ENCODE measurements at places on chromosomes 7 and 10. TPM values are rescaled to one million over a fixed set of nuclear protein-coding genes. Genes with fewer than 3 reads are reported as not detected.

ITPRID1 gene
- not detected for total RNA-seq

R3HCC1L gene
- total RNA-seq: 6.3 TPM

GRID1 gene
- not detected for total RNA-seq

BCAP29 gene
- 266 TPM for total RNA-seq

C10orf67 gene
- not detected for total RNA-seq

ECHDC3 gene
- 20.0 TPM for total RNA-seq

CARD11 gene
- 0.27 TPM for total RNA-seq

All from mammary microvascular endothelial cell (primary cell).